ENCODE measurements at places on chromosomes 2 and 18. TPM values are rescaled to one million over a fixed set of nuclear protein-coding genes. Genes with fewer than 3 reads are reported as not detected.

Gene RIT2
- not detected for total RNA-seq

Gene SERPINB2
- total RNA-seq: 1.4 TPM

Gene SLC25A12
- total RNA-seq: 16.2 TPM

Gene SRD5A2
- not detected for total RNA-seq

Gene GPR75
- total RNA-seq: 0.52 TPM

Gene DES
- under 0.01 TPM for total RNA-seq

Gene OTOS
- not detected for total RNA-seq

Gene RAB17
- total RNA-seq: not detected

Gene REG3A
- not detected for total RNA-seq

Gene RAB6C
- total RNA-seq: not detected

Gene TSPYL6
- total RNA-seq: not detected

Gene UGT1A10
- total RNA-seq: not detected

Gene FOXD4L1
- total RNA-seq: under 0.01 TPM

Gene CNRIP1
- total RNA-seq: 39.2 TPM

Gene CD207
- not detected for total RNA-seq

Gene SIGLEC15
- total RNA-seq: 1.0 TPM

Gene WDSUB1
- total RNA-seq: 3.6 TPM

Gene GALM
- total RNA-seq: 7.4 TPM

Gene SOWAHC
- total RNA-seq: 16.3 TPM

Gene NYAP2
- total RNA-seq: under 0.01 TPM

Gene ANO7
- 1.4 TPM for total RNA-seq

Gene GKN2
- not detected for total RNA-seq

Gene DCDC2C
- total RNA-seq: not detected

Gene UXS1
- 61.7 TPM for total RNA-seq

Gene CIAO1
- total RNA-seq: 94.4 TPM

Gene AFG3L2
- 31.5 TPM for total RNA-seq

Gene CNGA3
- not detected for total RNA-seq

Gene CCDC102B
- total RNA-seq: 18.3 TPM

Gene OTOF
- not detected for total RNA-seq

Gene ITGA4
- total RNA-seq: 58.6 TPM

Gene CCT7
- total RNA-seq: 405 TPM

Gene SLC11A1
- 0.13 TPM for total RNA-seq

Gene CCBE1
- total RNA-seq: 34.5 TPM

Gene PDE1A
- 15.3 TPM for total RNA-seq

Gene SLC8A1
- total RNA-seq: 1.9 TPM

Gene DAW1
- 0.32 TPM for total RNA-seq

Gene TM4SF20
- total RNA-seq: not detected

Gene LTBP1
- total RNA-seq: 334 TPM

Gene NPC1
- total RNA-seq: 30.9 TPM

Gene INHA
- not detected for total RNA-seq

Gene COL4A3
- total RNA-seq: 0.48 TPM

Gene DPYSL5
- total RNA-seq: not detected

Gene GPR35
- not detected for total RNA-seq

Gene C2orf78
- not detected for total RNA-seq

Gene NETO1
- total RNA-seq: not detected

Gene ALPI
- total RNA-seq: not detected

Gene HOXD4
- not detected for total RNA-seq

Gene ATP8B1
- total RNA-seq: 10.9 TPM

Gene GAL3ST2
- 0.64 TPM for total RNA-seq

Gene RNASEH1
- total RNA-seq: 26.6 TPM
